ENCODE measurements at places on chromosomes 6 and 20. TPM values are rescaled to one million over a fixed set of nuclear protein-coding genes. Genes with fewer than 3 reads are reported as not detected.

The PROKR2 gene
- polyA plus RNA-seq = not detected

The TCF15 gene
- polyA plus RNA-seq = 14.1 TPM

GRCh38 chr6:108083349-108083748 lies 8.8 kb upstream of the OSTM1 start:
- no peak for DNase-seq

GRCh38 chr6:4802312-4802935 lies 26.2 kb downstream of the CDYL start:
- DNase-seq = no peak

DNA sequence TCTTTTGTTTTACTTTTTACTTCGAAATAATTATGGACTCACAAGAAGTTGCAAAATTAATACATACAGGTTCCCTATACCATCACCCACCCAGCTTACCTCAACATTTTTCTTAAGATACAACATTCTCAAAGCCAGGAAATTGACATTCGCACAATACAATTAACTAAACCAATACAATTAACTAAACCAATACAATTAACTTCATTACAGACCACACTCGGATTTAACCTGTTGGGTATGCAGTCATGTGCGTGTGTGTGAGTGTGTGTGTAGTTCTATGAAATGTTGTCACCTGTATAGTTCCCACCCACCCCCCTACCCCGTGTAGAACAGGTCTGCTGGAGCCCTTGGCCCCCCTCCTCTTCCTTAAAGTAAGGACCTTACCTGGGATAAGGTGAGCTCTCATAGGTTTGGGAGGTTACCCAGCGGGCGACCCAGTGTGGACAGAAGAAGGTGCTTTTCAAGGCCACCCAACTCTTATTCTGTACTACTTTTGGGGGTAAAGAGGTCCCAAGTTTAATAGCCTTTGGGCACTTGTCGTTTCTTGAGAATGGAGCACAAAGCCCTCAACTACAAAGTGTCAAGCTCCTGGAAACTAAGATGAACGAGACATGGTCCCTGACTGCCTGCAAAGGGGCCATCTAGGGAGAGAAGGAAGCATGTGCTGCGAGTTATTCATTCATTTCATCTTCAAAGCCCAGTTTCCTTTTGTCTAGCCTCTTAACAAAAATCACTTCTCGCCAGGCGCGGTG lies 544 bp upstream of the STK38 start:
- DNase-seq = no peak

DNA sequence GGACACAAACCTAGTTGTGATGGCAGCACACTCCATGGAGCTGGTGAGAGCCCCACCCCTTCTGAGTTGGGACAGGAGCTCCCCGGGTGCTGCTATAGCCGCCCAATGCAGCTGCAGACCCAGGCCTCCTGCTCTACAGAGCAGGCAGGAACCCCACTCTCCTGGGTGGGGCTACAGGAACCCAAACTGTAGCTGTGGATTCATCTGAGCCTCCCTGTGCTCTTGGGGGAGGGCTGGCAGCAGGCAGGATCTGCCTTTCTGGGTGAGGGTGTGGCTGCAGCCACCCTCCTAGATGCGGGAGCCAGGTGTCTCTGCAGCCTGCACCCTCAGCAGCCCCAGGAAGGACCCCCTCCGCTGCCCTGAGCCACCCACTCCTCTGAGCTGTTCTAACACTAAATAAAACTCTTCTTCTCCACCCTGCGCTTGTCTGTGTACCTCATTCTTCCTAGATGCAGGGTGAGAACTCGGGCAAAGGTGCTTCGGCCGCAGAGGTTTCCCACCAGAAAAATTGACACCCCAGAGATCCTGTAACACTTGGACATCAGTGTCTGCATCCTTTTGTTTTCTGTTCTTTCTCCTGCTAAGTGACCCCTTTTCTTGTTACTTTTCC lies 55.2 kb upstream of the KIF13A start:
- DNase-seq = no peak

The EIF2S2 gene
- polyA plus RNA-seq = 25.8 TPM

DNA sequence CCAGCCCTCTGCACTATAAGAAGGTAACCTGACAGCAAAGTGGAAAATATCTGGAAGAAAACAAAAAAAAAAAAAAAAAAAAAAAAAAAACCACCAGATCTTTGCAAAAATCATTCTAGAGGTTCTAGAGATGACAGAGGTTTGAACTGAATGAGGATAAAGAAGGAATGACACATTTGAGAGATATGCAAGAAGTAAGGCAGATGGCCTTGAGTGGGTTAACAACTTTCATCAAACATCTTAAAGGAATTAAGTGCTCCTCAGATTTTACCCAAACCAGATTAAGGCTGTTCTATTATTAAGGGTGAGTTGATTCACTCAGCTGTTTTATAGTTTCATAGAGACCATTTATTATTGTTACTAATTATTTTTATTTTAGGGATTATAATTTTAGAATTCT lies 62.0 kb downstream of the RSPO3 start:
- no peak for DNase-seq

- DNase-seq = no peak
Measured at GRCh38 chr6:43444582-43444981, 10.8 kb downstream of the DLK2 start.

DNA sequence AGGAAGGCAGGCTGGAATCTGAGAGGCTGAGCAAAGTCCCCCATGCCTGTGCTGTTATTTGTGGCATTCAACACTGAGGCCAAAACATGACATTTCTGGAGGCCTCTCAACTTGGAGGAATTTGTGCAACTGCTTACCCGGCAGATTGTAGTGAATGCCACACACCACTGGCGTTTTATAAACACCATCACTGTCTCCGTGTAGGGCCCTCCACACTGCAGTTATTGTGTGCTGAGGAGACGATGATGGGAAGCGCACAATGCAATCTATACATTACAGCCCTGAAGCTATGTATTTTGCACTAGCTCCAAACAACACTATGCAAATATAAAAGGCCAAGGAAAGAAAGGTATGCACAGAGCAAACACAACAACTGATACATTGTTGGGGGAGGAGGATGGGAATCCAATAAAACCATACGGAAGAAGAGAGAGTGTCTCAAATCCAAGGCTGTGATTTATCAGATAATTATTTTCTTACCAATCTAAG lies 106.5 kb downstream of the SMLR1 start:
- no peak for DNase-seq

DNA sequence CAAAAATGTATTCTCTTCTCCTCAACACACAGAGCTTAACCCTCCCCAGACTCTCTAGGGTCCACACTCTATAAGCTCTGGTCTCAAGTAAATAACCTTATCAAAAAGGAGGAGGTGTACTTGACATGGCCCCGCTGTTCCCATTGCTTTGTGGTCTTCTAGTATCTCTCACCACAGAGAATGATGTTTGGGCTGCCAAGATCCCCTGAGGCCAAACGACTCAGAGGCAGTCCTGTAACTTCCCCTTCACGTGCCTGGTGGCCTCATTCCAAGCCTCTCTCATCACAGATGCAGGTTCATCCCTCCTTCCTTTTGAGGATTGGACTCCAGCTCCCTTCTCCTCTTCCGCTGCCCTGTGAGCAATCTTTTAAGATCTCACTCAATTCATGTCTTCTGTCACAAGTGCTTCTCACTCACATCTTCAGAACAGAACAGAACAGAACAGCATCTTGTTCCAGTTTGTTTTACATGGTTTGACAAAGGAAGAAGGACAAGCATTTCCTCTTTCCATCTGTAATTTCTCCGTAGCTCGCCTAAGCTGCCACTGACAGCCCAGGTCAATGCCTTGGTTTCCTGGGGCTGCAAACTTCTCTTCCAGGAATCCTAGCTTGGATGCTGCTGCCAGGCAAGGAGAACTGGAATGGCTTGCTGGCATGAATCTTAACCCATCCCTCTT lies 541.5 kb downstream of the CD83 start:
- DNase-seq = no peak

DNA sequence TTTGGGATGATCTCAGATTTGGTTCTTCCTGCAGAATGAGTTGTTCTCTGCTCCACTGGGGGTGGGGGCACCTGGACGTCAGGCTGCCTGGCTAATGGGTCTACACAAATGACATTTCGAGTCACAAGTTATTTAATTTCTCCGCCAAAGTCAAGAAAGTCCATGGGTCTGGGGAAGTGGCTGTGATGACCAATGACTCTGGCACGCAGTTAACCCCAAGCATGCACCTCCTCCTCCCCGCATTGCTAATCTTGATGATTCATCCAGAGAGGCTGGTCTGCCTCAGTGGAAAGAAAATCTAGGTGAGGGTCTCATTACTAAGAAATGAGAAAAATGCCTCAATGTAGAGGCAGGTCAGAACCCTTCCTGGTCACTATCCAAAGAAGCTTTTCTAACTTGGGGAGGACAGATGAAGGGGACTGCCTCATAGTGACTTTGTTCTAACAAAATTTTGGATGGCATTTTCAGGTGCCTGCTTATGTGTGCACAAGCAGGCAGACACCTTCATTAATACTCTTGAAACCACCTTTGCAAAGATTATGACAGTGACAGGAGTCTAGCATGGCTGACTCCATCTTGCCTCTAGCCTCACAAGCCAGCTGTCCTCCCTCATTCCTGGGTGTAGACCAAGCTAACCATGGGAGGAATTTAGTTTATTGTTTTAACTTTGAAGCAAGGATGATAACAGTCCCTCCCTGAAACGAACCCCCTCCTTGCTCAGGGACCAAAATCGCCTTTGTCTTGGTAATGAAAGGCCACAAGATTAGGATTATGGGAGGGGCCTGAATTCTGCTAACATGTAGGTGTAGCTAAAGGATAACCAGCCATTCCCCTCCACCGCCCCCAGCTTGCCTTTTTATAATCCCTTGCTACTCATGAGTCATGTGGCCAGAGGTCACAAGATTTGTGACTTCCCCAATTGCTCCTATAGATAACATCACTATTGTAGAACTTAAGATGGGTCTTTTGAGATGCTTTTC lies 98.6 kb upstream of the MRPS10 start:
- DNase-seq = no peak

DNA sequence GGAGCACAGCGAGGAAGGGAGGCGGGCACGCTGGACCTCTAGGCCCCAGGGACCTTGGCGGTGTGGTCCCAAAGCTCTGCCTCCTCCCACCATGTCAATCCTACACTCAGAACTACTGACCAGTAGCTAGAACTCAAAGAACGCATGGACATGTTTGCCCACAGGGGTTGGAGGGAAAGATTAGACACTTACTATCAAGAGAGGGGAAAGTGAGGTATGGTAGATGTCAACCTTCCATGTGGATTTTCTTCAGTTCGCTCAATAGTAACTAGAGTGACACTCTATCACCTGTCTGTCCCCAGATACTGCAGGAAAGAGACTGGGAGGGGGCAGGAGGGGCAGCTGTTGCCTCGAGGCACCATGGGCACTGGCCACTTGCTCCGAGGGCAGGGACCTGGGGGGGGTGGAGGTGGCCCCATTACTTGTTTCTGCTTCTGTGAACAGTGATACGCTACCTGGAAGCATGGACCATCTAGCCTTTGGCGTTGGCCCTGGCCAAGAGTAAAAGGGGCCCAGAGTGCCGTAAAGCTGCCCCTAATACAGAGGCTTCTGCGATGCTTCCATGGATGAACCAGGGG lies 912 bp upstream of the DIDO1 start:
- DNase-seq = no peak

DNA sequence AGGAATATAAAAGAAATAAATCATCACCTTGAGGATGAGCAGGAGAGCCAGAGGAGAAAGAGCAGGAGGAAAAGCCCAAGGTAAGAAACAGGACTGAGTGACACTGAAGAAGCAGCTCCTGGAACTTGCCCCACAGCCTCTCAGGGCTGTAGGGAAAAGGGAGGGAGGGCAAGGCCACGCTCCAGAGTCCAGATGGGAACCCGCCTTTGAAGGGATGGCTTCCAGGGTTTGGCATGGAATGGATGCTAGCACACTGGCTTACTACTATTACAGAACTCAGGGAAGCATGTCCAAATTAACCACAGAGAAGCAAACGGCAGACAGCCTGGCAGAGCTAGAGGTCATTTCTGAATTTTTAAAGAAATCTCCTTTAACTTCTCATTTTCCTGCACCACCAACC lies 26.8 kb downstream of the RALGAPA2 start:
- DNase-seq = no peak

GRCh38 chr6:140009286-140009685 lies 634.8 kb upstream of the CITED2 start:
- no peak for DNase-seq

GRCh38 chr20:50743087-50743486 lies 11.7 kb downstream of the PARD6B start:
- no peak for DNase-seq

The CRISP2 gene
- not detected for polyA plus RNA-seq

The TFAP2A gene
- 0.30 TPM for polyA plus RNA-seq

DNA sequence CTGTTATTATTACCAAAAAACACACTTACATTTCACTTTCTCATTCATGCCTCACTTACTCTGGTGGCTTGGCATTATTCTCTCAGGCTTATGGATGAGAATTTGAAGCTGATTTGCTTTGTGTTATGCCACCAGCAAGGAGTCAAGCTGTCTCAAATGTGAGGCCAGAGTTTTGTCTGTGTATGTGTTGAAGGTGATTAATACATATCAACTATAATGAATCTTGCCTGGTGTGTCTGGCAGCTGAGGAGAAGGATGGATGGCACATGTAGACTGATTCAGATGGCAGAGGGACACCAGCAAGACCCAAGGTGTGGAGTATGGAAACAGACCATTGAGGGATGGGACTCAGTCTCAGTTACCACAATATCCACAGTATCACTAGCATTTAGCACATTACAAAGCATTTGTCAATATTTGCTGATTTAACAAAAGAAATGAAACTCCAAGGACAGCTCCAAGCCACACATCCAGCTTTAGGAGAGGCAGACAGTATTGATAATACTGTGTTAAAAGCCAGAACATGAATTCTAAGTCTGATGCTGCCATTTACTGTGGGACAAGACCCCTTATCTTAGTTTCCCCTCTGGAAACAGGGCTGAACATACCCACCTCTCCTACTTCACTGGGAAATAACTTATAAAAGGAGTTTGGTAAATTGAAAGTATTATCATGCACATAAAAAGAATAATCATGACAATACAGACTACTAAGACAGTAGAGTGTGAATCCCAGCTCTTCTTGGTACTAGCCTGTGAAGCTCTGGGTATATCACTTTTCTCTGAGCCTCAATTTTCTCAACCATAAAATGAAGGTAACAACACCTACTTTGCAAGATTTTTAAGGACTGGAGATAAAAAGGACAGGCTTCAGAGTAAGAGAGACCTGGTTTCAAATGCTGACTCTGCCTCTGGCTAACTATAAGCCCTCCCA lies 11.2 kb downstream of the BCL2L1 start:
- no peak for DNase-seq

DNA sequence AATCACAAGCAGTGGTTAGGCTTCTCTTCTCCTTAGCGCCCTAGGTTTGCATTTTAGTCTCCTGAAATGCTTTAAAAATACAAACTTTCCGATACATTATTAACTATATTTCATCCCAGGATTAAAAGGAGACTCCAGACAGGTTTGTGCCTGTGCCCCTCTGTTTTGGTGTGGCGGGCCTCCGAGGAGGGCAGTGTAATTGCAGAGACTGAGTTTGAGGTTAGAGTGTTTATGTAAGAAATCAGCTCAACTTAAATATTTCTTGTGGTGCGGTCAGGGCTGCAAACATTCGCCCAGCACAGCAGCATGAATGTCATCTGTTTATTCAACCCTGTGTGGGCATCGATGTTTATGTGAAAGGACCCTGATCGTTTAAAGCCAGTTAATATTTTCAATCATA lies 130.4 kb upstream of the AKAP12 start:
- no peak for DNase-seq

Measured in heart left ventricle (tissue), 16 donors.